ENCODE measurements at places on chromosomes 2 and 18.

GRCh38 chr18:45165871-45166270, 449.4 kb upstream of the SLC14A2 start:
- H3K36me3 ChIP-seq: no peaks in the 10 kb centered on the region
- H3K4me1 ChIP-seq: peaks cover 23% of the 10 kb centered on the region
- H3K4me3 ChIP-seq: no peak overlapping the region
- peak overlapping the region; percentile 27 for H3K27ac ChIP-seq

- H3K4me3 ChIP-seq: no peak overlapping the region
Measured at GRCh38 chr2:51212374-51212773, 180.4 kb upstream of the NRXN1 start.

DNA sequence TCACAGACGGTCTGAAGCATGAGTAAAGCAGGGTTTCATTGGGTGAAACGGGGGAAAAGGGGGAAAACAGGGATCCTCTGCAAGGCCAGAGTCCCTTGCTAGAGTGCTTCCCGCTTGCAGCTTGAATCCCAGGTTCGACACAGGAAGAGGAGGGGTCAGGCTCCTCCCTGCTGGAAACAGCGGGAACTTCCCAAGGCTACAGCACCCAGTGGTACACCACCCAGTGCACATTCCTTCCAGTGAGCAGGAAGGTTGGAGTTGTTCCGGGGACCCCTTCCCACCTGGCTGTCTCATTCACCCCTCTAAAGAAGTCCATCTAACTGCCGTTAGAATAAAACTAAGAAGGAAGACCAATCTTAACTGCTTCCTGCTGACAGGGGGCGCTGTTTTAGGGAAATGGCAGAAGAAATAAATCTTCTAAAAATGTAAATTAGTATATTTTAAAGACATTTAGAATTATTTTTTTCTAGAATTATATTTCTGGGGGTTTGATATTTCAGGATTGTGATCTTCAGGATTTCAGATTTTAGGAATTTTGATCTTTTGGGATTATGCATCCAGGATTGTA, 230.9 kb downstream of the RBM43 start:
- no peaks in the 10 kb centered on the region for H3K27me3 ChIP-seq
- H3K4me3 ChIP-seq: no peak overlapping the region
- H3K36me3 ChIP-seq: no peaks in the 10 kb centered on the region
- H3K27ac ChIP-seq: no peak overlapping the region

- H3K27ac ChIP-seq: peak overlapping the region; percentile 2
- no peaks in the 10 kb centered on the region for H3K27me3 ChIP-seq
- H3K4me1 ChIP-seq: peaks cover 6% of the 10 kb centered on the region
- H3K36me3 ChIP-seq: no peaks in the 10 kb centered on the region
- peak; percentile 17 for DNase-seq
- no peak overlapping the region for H3K4me3 ChIP-seq
Measured at GRCh38 chr2:59297816-59298215, 1056.7 kb upstream of the FANCL start.

GRCh38 chr18:2644535-2644934, 11.0 kb upstream of the SMCHD1 start:
- H3K36me3 ChIP-seq: no peaks in the 10 kb centered on the region
- H3K4me3 ChIP-seq: no peak overlapping the region
- no peaks in the 10 kb centered on the region for H3K4me1 ChIP-seq

- H3K27ac ChIP-seq: peak overlapping the region; percentile 86
- H3K27me3 ChIP-seq: no peaks in the 10 kb centered on the region
- H3K4me1 ChIP-seq: peaks cover 14% of the 10 kb centered on the region
- H3K4me3 ChIP-seq: no peak overlapping the region
- DNase-seq: peak; percentile 83
Measured at GRCh38 chr18:58541789-58542425, 87.0 kb downstream of the ALPK2 start.

- H3K27me3 ChIP-seq: no peaks in the 10 kb centered on the region
- H3K27ac ChIP-seq: no peak overlapping the region
- no peaks in the 10 kb centered on the region for H3K4me1 ChIP-seq
- no peak for DNase-seq
Measured at GRCh38 chr2:101909760-101910159, 82.0 kb upstream of the IL1R2 start.

DNA sequence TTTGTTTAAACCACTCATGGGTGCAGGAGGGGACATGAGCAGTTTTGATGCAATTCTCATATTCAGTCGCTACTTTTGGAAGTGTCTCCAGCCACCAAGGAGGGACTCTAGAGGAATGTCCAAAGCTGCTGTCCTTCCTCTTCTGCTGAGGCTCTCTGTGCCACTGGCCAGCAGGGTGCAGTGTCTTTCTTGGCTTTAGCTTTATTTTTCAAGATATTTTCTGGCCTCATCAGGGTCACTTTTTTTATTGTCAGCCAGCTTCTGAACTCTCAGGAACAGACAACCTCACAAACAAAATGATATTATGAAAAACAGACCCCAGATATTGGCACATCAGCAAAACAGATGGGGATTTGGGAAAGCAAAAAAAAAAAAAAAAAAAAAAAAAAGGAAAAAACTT, 289.3 kb upstream of the ZSWIM2 start:
- no peaks in the 10 kb centered on the region for H3K36me3 ChIP-seq
- DNase-seq: peak; percentile 59
- no peaks in the 10 kb centered on the region for H3K27me3 ChIP-seq
- H3K4me3 ChIP-seq: no peak overlapping the region
